ENCODE measurements at places on chromosomes 2 and 18.

DNA sequence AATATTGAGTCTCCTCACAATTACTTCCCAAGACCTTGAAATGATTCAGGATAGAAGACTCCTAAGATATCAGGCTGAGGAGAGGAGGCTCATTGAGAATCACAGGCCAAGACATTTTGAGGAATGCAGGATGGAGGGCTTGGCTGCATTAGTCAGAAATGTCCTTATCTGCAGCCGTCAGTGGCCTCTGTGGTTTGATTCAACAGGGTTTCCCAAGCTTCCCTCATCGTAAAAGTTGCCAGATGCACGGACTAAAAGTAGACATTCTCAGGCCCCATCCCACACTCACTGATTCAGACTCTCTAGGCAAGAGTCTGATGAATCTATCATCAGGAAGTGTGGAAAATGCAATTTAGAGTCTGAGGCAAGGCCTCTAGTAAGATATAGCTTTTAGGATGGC is 34.0 kb upstream of the TMEM178A start:
- no peak for DNase-seq

- DNase-seq: no peak
Observed at GRCh38 chr2:109611467-109612095, 2.2 kb downstream of the SEPTIN10 start.

- DNase-seq: no peak
Observed at GRCh38 chr2:85797921-85798320, 44.1 kb downstream of the ATOH8 start.

DNA sequence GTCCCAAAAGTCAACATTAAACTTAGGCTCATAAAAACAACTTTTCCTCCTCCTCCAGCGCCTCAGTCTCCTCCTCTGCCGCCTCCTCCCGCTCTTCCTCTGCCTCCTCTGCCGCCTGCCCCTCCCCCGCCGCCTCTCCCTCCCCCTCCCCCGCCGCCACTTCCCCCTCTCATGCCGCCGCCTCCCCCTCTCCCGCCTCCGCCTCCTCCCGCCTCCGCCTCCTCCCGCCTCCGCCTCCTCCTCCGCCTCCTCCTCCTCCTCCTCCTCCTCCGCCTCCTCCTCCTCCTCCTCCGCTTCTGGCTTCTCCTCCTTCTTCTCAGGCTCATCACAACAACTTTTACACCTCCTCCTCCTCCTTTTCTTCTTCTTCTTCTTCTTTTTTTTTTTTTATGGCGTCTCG is 599.9 kb downstream of the TMEM182 start:
- DNase-seq: no peak

DNA sequence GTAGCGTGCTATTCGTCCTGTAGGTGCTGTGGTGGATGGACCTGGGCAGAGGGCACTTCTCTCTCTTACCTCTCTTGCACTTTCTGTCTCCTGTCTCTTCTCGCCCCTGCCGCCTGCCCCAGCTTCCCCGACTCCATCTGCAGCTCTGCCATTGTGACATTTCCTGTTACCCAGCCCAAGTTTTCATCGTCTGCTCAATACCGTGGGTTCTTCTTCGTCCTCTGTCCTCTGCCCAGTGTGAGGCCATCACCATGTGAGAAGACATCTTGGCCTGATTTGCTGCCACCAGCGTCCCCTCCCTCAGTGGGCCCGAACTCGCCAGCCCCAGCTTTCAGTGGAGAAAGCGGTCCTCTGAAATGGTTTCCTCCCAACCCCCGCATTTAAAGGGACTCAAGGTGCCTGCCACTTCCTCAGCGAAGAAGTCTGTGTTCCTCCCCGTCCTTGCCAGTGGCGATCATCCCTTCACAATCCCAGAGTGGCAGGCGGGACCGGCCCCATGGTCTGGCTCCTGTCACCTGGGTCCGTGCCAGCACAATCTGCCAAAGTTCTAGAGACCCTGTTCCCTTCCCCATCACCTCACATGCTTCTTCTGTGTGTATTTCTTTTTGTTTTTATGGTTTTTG is 18.0 kb downstream of the TGOLN2 start:
- DNase-seq: no peak

GRCh38 chr2:119246884-119247843 is 23.5 kb downstream of the STEAP3 start:
- DNase-seq: no peak

GRCh38 chr2:27427863-27428212 is 593 bp upstream of the NRBP1 start:
- no peak for DNase-seq

- no peak for DNase-seq
Observed at GRCh38 chr2:237218756-237219155, 133.1 kb downstream of the COPS8 start.

DNA sequence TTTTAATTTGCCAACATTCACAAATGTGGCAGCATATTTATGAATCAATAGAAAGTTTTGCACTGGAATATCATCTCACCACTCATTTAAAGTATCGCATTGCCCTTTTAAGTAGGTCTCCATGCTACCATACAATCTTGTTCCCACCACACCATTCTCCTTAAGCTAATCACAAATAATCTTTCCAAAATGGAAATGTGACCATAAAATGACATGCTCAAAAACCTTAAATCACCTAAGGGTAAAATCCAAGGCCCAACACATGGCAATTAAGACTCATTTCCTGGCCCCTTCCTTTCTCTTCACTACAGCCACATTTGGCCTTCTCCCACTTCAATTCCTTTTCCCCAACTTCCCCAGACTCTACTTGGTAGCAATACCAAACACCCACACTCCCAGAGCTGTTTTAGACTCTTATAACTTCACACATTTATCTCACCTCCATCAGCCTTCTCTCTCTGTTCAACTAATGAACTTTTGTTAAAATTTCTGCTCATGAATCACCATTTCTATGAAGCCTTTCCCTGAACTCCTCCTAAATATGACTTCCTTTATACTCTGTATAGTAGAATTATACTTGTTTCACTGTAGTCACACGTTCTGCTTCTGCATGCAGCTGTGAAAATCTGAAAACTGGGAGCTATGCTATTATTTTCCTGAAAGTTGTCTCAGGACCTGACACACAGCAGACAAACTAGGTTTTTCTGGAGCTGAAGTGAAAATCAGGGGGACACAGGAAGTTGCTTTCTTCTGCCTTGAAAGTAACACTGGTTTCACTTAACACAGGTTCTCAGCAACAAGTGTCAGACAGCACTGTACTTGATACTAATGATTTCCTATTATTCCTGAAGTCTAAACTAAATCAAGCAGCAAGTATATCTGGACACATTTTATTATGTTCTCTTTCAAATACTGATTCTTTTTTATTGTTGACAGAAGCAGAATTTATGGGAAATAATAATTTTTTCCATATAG is 303.9 kb downstream of the ZEB2 start:
- no peak for DNase-seq

DNA sequence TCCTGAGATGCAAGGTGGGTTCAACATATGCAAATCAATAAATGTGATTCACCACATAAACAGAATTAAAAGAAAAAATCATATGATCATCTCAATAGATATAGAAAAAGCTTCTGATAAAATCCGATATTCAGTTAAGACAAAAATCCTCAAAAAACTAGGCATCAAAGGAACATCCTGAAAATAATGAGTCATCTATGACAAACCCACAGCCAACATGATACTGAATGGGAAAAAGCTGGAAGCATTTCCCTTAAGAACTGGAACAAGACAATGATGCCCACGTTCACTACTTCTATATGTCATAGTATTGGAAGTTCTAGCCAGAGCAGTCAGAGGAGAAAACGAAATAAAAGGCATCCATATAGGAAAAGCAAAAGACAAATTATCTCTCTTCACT is 80.4 kb downstream of the MYO3B start:
- no peak for DNase-seq

GRCh38 chr2:34104601-34105000 is 505.5 kb upstream of the FAM98A start:
- peak; percentile 74 for DNase-seq

DNA sequence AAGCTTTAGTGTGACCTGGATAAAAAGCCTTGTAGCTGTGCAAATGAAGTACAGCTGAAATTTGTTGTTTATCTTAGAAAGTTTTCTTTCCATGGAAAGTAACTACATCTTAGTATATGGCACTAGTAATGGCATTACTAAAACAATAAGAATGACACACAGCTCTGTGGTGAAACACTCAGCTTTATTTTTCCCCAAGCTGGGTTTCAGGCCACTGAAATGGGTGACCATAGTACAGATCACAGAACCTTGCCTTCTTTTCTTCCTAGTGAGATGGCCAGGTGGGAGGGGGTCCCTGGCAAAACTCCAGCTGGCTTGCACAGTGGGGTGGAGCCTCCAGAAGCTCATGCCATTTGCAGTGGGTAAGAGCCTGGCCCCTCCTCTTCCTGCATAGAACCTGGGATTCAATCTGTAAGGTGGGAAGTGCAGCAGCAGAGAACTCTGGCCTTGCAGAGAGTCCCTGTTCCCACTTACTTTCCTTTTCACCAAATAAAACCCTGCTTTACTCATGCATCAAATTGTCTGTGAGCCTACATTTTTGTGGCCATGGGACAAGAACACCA is 17.6 kb upstream of the GRP start:
- no peak for DNase-seq

All from Panc1 (cell line).